ENCODE measurements at places on chromosomes 12 and 14.

GRCh38 chr14:30484976-30485375, 74.0 kb upstream of the G2E3 start:
- no peak for DNase-seq

- no peak for DNase-seq
Observed at GRCh38 chr12:106197906-106198623, 49.8 kb downstream of the CKAP4 start.

- peak; percentile 3 for DNase-seq
Observed at GRCh38 chr12:58500399-58500798, 419.9 kb downstream of the LRIG3 start.

DNA sequence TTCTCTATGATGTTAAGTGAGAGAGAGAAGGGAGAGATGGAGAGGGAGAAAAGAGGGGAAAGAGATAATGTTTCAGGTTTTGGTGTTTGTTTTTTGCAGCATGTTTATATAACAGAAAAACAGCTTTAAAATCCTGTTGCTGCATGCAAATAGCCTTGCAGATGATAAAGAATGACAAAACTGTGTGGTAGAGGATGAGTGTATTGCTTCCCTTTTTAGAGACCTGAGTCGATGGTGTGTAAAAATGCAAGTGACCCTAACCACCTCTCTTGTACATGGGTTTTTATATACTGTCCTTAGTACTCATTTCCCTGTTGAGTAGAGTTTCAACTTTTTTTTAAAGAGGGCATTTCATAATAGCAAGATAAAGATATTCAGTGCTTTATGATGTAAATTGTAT, 249.1 kb downstream of the AKAP6 start:
- no peak for DNase-seq

- DNase-seq, result no peak
Observed at GRCh38 chr12:93135286-93136239, 206.5 kb upstream of the EEA1 start.

GRCh38 chr12:4621511-4621910, 27.3 kb downstream of the AKAP3 start:
- no peak for DNase-seq

DNA sequence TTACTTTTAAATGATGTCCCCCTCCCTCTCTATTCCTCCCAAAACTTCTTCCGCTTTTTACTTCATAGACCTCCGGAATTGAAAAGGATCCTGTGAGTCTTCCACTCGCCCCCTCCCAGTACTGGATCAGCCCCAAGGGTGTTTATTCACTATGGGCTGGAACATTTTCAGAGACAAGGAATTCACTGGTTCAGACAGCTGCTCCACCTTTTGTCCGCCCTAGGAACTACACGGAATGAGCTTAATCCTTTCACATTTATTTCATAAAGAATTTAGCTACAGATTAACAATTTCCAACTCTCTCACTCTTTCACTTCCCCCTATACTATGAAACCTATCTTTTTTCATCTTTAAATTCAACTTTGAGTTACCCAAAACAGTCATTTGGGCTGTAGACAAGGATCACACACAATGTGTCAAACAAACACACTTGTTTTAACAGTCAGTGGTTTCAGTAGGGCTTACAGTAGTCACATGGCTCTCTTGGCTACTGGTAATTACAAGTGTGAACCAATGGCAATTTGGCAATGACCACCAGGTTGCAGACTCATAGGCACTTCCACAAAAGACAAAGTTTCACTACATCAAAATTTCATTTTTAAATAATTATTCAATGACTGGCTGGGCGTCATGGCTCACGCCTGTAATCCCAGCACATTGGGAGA, 20.6 kb downstream of the CNIH1 start:
- no peak for DNase-seq

- DNase-seq, result no peak
Observed at GRCh38 chr12:123319273-123319672, 45.4 kb downstream of the SBNO1 start.

- no peak for DNase-seq
Observed at GRCh38 chr12:61365001-61365400, 895.2 kb upstream of the USP15 start.

- DNase-seq, result no peak
Observed at GRCh38 chr12:26331960-26332359, 136.6 kb downstream of the SSPN start.

DNA sequence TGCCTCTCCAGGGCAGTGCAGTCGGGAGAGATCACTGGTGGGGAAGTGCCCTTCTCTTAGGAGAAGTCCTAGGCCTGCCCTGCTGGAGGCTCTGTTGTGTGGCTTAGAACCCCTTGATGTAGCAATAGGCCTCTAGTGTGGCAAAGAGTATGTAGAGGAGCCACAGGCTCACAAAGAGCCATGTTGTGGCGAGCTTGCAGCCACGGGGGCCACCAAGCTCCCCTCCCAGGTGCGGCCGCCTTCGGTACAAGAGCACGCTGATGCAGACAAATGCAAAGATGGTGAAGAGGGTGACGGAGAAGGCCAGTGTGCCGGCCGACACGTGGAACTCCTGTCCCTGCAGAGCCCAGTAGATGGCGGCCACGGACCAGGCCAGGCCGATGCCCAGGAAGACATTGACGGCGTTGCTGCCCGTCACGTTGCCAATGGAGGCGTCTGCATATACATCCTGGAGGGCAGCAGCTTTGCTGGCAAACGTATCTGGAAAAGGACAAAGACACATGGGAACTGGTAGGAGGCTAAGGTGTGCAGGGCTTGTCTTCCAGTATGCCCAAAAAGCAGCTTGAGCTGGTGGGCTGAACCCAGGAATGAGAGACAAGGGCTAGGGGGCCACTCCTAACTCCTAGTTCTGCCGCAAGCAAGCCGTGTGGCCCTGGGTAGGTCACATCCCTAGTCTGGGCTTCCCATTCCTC, 142.8 kb downstream of the SLC8A3 start:
- DNase-seq, result peak; percentile 47
